ENCODE measurements at places on chromosomes 2 and 18.

DNA sequence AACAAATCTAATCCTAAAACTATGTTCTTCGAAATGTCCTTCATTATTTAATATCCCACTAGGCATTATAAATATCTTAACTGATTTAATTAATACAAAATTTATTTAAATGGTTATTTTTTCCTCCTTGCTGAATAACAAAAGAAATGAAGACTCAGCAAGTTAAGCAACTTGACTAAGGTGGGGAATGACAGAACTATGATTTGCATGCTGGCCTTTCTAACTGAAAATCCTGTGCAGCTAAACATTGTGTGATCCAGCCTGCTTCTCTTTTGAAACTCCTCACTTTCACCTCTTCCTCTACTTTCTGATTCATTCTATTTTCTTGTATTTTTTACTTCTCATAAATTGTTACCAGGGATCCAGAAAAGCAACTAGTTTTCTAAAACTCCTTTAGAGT lies 132.0 kb downstream of the CALCRL start:
- DNase-seq = no peak

DNA sequence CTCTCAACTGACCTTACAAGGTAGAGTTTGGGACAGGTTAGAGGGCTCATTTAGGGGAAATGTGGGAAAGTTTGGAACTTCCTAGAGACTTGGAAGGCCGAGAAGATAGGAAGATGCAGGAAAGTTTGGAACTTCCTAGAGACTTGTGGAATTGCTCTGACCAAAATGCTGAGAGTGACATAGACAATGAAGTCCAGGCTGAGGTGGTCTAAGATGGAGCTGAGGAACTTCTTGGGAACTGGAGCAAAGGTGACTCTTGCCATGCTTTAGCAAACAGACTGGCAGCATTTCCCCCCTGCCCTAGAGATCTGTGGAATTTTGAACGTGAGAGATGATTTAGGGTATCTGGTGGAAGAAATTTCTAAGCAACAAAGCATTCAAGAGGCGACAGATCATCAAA lies 258.9 kb upstream of the GULP1 start:
- DNase-seq = no peak

DNA sequence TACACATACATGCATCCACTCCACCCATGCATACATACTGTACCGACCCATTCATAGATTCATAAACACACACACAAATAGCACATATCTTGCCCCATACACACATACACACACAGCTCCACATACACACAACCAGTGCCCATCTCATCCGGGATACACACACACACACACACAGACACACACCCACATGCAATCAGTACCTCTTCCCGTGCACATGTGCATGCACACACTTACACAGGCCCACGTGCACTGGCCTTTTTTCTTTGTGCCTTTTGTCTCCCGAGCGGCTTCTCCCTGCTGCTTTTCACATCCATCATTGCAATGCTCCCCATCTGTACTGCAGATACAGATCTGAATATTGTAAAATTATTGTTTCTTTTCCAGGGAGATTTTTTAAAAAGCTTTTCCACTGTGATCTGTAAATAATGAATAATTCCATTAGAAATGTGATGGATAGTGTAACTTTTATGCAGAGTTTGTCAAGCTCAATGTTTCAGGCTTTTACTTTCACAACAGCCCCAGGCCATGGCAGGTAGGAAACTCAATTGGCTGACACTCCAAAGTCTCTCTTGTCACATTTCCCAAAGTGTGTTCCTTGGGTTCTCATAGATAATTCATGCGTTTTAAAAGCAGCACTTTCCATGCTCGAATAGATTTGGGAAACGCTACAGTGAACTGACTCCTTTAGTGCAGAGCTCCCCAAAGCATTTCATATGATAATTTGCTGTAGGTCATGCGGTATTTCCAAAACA lies 393.5 kb downstream of the CTNNA2 start:
- DNase-seq = no peak

GRCh38 chr2:80122675-80123074 lies 181.9 kb downstream of the LRRTM1 start:
- DNase-seq = no peak

DNA sequence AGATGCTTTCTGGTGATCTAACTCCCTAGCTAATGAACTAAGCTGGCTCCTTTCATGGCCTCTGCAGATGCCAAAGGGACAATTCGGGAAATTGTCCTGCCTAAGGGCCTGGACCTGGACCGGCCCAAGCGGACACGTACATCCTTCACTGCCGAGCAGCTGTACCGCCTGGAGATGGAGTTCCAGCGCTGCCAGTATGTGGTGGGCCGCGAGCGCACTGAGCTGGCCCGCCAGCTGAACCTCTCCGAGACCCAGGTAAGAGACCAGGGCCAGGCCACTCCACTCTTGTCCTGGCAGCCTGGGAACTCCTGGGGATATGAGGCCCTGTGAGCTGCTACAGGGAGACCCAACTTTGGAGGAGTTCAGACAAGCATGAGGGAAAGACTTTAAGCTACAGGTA lies 14.7 kb upstream of the ATP6V1B1 start:
- DNase-seq = no peak

DNA sequence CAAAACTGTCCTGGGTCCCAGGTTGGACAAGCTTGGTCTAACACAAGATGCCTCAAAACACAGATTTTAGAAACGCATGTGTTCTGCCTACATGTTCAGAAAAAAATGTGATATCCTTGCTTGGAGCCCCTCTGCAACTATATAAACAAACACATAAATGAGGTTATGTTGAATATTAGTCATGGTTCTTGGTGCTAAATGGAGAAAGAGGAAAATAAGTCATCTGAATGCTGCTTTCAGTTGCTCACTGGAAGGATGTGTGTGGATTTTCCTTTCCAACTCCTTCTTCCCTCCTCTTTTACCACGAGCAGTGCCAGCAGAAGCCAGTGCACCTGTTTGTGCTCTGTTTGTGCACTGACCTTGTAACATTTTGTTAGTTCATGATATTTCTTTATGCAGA lies 85.3 kb downstream of the PIEZO2 start:
- DNase-seq = no peak

DNA sequence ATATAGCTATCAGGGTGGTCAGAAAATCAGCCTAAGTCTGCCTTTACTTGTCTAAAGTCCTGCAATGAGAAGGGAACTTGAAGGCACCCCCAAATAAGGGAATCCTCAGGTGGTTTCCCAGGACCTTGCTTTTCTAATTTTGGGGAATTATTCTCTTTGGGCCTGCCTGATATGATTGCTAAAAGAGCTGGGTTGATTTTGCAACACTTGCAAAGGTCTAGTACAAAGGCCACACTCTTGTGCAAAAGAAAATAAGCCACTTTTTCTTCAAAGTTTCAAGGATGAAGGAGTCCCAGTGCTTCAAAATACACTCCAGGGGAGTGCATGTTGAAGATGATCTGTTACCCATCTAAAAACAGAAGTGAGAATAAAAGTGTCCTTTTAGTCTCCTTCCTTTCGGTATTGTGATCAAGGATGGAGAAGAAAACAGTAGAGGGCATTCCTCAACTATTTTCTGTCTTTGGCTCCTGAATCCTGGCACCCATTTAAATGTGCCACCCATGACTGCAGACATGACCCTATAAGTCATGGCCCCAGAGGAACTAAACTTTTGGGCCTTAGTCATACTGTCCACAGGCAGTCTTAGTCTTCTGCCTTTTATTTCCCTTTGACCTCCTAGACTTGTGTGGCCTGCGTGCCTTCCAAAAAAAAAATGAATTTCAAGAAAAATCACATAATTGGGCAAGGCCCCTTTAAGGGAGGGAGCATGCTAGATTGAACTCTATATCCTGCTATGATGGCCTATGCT lies 5.1 kb downstream of the SULT1C3 start:
- no peak for DNase-seq

GRCh38 chr2:105188343-105188742 lies 53.2 kb upstream of the GPR45 start:
- DNase-seq = no peak

DNA sequence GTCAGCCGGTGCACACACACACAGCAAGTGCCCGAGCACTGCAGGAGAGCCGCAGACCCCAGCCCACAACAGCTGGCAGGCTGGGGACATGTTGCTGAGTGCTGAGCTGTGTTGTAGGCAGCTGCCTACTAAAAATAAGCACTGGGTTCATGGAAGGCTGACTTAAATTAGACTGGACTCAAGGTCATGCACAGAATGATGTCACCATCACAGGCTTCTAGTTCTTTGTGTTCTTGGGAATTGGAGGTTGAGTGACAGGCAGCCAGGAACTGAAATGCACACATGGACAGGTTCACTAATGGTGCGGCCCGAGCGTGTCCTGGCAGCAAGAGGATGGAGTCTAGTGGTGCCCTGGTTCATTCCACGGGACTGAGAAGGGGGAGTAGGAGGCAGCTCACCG lies 71.3 kb downstream of the VWA3B start:
- peak; percentile 87 for DNase-seq

DNA sequence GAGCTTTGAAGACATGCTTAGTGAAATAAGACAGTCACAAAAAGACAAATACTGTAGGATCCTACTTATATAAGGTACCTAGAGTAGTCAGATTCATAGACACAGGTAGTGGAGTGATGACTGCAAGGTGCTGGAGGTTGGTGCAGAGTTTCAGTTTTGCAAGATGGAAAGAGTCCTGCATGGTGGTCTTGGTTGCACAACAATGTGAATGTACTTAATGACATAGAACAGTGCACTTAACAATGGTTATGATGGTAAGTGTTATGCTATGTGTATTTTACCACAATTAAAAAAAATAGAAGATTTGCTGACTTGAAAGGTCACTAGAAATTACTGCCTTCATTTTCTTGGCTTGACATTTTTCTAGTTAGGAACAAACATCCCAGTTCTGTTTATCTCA lies 9.5 kb downstream of the CERS6 start:
- no peak for DNase-seq

GRCh38 chr2:120502761-120503160 lies 156.8 kb downstream of the INHBB start:
- no peak for DNase-seq

- no peak for DNase-seq
These were observed 76.2 kb downstream of the CDK15 start for GRCh38 chr2:201882353-201883090.

- DNase-seq = no peak
These were observed 84.8 kb upstream of the GATA6 start for GRCh38 chr18:22084547-22084946.

- DNase-seq = no peak
These were observed 560.0 kb upstream of the CDH2 start for GRCh38 chr18:28736951-28737350.

GRCh38 chr18:13544953-13545352 lies 181.4 kb downstream of the FAM210A start:
- no peak for DNase-seq

DNA sequence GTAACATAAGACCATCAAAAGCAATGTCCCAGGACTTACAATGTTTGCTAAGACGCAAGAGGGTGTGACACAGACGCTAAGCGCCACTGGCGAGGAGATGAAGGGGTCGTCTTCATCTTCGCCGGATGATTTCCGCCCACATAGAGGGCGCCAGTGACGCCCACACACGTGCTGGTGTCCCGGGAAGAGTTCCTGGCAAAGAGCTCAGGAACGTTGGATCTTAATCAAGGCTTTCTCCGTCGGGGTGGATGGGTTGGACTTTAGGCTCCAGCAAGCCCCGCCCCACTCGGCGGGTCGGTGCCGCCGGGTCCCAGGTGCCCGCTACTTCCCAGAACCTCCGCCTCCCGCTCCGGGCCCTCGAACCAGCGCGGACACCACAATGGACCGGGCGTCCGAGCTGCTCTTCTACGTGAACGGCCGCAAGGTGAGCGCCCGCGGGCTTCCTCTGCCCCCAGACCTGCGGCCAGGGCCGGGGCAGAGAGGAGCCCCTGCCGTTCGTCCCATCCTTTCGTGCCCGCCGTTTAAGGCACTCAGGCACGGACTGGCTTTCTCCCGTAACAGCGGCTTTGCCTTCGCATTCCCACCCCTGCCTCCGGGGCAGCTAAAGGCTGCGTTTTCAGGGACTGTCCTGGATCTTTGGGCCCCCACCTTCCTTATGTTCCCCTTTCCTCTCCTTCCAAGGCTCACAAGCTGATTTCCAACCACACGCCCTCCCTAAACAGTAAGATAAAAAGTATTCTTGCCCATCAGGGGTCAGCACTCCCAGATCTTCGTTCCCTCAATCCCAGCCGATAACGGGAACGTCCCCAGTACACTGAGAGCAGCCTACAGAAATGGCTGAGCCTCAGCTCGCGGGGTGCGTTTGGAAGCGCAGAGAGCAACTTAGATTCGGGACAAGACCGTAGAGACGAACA lies at the start of gene AOX1:
Gene AOX1 (plus strand): TSS at position 285 of the 914 bp plus-strand sequence. CDS start 95 bp downstream, at position 380.
- DNase-seq = peak; percentile 73

DNA sequence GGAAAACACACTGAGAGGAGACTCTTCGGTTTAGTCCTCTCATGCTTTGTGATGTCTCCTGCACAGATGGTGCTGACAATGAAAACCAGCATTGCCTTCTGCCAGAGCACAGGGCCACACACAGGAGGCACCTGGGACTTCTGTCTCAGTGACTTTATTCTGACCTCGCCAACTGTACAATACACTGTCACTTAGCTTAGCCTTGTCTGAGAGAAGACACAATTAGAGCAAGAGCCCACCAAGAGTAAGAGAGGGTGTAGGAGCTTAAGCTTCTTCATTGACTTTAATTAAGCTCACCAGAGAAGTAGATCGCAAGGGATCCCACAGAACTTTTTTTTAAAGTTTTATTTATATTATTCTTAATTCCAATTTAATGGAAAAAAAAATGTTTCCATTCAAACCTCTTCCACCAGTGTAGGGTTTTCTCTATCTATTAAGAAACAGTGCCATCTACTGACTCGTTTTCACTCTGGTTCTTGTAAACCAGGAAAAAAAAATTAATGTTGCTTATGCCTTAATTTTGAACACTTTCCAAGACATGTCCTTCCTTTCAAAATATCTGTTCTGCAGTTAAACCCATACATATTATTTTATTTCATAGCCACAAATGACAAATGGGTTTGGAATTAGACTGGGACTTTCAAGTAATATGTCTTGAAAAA lies 42.4 kb upstream of the DDX18 start:
- no peak for DNase-seq

DNA sequence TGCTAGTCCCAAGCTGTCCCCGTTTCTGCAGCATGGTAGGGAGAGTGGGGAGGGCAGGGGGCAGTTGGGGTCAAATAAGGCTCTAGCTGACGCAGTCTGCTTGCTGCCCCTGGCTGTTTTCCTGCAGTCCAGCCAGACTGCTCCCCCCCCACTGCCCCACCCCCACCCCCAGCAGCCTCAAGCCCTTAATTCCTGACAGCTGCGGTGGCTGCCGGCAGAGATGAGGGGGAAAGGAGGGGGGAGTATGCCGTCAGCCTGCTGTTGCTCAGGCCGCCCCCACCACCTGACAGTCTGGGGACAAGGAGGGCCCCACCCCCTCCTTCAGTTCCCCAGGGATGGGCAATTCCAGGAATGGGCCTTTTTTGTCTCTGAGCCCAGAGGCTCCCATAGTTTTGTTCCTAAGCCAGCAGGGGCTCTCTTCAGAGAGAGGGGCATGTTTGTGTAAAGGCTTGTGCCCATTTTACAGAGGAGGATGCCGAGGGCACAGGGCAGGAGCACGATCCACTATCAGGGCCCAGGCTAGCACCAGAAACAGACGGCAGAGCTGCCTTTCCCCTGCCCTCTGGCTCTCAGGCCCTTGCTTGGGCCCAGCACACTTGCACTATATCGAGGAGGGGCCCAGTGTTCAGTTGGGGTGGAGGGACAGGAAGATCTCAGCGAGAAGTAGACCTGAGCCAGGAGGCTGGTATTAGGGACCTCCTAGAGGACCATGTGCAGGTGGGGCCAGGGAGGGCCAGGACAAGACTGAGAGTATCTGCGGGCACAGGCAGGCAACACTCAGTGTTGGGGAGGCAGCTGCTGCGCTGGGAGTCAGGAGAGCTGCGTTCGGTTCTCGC lies 1.5 kb upstream of the WNT10A start:
- no peak for DNase-seq

GRCh38 chr2:98554116-98554861 lies 54.0 kb downstream of the COA5 start:
- no peak for DNase-seq

Measured in gastrocnemius medialis (tissue), 4 donors.